ENCODE measurements at places on chromosomes 1 and 21.
A peak's percentile ranks its signal among the peaks of the same experiment; 100 is the strongest.

DNA sequence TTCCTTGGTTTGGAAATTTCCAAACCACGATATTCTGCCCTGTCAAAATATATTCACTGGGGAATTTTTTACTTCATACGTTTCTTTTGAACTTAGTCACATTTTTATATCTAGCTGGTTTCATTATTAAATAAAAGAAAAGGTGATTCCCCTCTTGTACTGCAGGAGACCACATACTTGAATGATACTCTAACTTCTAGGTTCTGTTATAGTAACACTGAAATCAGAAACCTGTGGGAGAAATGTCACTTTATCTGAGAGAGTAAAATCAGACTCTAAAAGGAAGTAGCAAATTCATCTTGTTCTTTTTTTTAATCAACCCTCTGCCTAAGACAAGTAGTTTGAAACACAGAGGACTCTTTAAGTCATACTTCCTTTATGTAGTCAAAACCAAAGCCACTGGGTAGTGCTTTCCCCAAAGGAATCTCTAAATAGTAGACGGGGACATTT, 34.4 kb downstream of the MRPL39 start:
- DNase-seq = no peak

- no peak for DNase-seq
These were observed 175.5 kb downstream of the CYYR1 start for GRCh38 chr21:26397545-26397944.

DNA sequence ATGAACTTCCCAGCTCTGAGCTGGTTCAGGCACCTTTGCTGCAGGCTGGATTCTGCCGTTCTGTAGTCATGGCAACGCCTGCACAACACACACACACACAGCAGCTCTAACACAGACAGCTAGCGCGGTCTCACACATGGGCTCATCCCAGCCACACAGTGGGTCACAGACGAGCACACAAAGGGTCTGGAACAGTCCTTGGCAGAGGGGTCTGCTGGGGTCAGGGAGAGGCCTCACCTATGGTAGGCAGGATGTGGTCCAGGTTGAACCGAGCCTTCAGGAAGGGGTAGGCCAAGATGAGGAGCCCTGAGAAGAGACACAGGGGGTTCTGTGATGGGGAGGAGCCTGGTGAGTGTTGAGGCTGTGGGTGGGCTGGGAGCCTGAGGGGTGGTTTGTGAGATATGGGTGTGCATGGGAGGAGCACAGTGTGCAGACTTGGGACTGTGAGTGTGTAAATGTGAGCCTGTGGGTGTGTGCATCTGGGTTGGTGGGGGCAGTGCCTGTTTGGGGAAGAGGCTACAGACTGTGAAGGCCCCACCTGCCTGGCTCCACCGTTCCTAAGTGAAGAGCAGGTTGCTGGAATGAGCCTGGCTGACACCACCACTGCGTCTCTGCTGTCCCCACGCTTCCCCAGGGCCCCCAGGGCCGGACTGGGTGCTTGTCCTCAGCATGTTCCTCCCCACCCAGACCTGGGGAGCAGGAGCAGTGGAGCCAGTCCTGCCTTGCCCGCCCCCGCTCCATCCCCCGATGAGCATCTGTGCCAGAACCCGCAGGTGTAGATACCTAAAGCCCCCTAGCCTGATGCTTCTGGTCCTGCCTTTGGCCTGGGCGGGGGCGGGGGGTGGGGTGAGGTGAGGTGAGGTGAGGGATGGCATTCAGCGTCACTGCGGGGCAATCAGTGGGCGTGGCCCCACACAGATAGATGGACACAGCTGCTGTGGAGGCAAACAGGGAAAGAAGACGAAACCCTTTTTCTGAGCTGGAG, 1.5 kb downstream of the KNCN start:
- no peak for DNase-seq

DNA sequence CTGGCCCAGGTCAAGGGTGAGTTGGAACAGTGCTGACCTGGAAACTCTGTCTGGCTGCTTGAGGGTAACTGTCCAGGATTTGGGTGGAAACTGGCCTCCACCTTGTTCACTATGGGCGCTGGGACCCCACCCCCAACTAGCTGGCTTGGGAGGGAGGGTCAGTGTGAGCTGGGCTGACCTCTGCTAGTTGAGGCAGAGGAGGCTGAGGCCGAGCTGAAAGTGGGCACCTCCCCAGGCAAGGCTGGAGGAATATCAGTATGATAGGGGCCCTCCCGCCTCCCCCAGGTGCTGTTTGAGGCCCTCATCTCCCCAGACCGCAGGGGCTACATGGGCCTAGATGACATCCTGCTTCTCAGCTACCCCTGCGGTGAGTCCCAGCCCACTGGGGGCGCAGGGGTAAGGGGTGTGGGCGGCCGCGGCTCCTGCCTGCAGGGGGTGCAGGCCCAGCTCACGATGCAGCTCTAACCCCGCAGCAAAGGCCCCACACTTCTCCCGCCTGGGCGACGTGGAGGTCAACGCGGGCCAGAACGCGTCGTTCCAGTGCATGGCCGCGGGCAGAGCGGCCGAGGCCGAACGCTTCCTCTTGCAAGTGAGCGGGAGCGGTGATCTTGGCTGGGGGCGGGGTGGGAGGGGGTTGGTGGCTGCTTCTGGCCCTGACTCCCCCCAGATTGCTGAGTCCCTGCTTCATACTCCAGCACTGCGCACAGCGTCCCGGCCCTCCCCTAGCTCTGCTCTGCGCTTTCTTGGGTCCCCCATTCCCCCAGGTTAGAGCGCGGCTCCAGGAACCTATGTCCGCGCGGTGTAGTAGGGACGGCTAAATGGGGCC, 22.9 kb downstream of the PTPRU start:
- no peak for DNase-seq

DNA sequence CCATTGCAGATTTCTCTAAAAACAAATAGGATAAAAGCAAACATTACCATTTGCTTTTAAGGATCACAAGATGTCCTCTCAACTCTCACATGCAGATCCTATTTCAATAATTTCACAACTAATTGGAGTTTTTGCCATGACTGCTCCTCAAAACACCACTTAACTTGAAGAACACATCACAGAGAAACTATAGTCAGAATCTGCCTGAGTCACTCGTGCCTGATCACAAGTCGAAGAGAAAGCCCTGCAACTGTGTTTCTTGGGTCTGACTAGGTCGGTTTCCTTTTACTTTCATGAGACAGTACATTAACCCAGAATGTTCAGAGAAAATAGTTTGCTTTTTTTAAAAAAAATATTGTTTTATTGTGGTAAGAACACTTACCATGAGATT, 46.3 kb upstream of the SMYD2 start:
- no peak for DNase-seq

- peak; percentile 21 for DNase-seq
These were observed 68.1 kb downstream of the JAK1 start for GRCh38 chr1:64898107-64898861.

DNA sequence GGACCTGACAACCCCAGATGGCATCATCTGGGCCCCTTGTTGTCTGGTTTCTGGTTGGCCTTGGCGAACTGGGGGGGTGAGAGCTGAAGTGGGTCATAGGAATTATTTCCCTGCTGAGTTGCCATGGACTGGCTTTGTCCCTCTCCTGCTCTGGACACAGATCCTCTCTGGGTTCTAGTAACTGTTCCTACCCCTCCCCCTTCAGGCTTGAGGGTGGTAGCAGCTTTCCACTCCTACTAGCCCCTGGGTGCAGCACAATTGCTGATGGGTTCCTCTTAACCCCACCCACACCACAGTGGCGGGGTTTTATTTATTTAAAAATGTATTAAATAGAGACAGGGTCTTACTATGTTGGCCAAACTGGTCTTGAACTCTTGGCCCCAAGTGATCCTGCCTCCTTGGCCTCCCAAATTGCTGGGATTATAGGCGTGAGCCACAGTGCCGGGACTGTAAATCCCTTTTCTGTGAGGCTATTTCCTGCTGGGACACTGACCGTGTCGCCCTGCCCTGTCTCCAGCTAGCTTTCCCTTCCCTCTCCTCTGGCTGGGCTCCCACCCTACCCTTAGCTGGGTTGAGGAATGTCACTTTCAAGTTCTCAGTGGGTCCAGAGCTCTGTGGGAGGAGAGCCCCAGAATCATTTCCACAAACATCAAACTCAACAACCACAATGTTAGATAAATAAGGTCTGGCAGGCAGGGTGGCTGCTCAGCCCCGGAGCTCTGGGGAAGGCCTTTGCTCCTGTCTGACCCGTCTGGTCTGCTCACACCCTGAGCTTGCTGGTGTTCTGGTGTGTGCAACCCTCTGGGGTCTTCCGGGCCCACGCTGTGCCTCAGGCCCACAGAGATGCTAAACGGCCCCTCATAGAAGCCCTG, 112.7 kb upstream of the WNT4 start:
- no peak for DNase-seq

GRCh38 chr1:111988377-111988742, 1.1 kb downstream of the KCND3 start:
- DNase-seq = no peak

All from activated CD4-positive, alpha-beta T cell treated with anti-CD3 and anti-CD28 coated beads, Interleukin-2, amount 50 U/mL, for 48 hours (primary cell).